ENCODE measurements at places on chromosomes 4 and X.

- no peak for DNase-seq
Observed at GRCh38 chr4:124427095-124427767, 285.3 kb downstream of the ANKRD50 start.

GRCh38 chr4:15811703-15812337 lies 33.7 kb downstream of the CD38 start:
- DNase-seq = no peak

- no peak for DNase-seq
Observed at GRCh38 chr4:161320377-161320776, 843.4 kb downstream of the FSTL5 start.

- no peak for DNase-seq
Observed at GRCh38 chrX:41388543-41388942, 54.6 kb downstream of the DDX3X start.

DNA sequence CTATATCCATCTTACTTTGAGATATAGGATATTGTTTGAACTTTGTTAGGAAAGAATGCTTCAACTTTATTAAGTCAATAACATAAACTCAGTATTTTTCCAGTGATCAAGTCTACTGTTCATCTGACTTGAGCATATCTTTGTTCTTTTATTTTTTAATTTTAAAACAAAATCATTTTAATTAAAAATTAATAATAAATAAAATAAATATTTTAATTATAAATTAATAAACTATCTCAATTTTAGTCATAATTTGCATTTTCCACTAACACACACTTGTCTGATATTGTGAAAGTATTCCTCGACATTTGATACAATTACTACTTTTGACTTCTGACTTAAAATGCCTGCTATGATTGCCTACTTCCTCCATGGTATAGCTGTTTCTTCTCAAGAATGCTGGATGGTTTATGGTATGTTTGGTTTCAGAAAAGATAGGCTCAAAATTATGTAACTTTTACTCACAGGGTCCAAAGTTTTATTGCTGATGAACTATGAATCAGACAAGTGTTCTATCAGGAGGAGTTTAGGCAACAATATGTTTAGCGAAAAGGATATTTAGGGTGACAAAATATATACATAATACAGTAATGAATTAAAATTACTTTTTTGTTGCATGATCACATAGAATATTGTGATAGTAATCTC lies 1132.3 kb upstream of the PCDH10 start:
- no peak for DNase-seq

DNA sequence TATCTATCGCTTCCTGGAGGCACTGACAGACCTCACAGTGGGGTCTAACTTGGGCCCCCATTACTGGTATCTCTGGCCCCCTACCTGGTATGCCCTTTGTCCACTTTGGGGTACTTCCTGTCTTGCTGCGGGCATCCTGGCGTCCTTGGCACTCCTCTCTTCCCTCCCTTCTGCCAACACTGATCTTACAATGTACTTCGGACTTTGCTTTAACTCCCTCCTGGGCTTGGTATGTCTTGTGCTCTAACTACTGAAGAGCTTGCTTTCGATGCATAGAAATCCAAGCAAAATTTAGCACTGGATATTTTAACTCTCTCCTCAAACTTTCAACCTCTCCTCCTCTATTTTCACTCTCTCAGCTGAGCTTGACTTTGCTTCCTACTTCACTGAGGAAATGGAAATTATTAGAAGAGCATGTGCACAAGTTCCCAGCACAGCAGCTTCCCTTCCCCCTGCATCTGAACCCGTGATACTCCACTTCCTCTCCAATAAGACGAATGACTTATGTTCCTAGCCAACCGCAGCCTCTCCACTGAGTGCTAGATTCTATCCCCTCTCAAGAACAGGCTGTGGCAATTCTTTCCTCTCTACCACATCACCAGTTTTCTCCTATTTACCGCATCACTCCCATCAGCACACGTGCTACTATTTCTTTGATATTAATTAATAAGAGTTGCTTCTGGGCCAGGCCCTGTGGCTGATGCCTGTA lies 52.9 kb downstream of the SUPT20HL2 start:
- peak; percentile 48 for DNase-seq

GRCh38 chr4:65635051-65635821 lies 35.1 kb downstream of the EPHA5 start:
- no peak for DNase-seq

DNA sequence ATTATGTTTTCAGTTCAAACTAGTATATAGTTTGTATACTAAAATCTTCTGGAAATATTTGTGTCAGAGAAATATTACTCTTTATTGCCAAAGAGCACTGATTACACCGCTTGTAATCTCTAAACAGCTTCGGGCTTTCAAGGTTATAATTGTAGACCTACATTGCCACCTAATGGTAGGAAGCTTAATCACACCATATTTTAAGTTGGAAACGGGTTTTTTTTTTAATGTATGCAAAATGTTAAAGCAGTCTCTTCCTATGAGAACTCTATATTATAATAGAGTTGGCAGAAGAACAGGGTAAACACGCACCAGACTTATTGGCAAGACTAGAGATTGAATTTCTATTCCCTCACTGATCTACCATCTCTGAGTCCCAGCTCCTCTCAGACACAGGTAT lies 19.5 kb upstream of the NFXL1 start:
- no peak for DNase-seq

GRCh38 chrX:8981723-8982122 lies 52.2 kb downstream of the FAM9B start:
- DNase-seq = peak; percentile 28

DNA sequence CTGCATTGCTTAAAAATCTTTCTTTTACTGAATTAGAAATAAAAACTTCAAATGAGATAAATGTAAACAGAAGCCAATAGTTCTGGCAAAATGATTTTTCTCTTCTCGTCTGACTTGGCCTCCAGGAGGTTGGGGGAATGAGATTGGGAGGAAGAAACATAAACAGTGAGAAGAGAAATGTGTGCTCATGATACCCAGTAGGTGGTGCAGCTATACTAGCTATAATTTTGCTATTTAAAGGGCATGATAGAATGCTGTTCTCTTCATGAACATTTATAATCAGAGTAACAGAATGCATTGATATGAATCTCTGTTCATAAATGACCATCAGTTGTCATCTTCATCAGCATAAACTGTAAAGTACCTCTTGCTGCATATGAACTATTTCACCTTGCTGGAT lies 85.5 kb downstream of the TACR3 start:
- DNase-seq = no peak

DNA sequence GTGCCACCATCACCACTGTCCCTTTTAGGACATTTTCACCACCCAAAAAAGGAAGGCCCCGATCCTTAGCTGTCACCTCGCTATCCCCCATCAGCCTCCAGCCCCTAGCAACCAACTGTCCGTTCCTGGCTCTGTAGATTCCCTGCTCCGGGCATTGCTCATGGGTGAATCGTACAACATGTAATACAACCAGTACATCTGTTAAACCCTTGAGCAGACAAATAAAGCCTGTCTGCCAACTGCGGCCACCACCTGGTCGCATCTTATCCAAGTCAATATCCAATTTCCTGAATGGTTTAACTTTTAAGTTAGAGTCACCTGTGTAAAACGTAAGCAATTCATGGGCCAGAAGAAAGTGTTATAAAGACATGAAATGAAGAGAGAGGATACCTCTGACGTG lies 251.9 kb downstream of the AFAP1 start:
- no peak for DNase-seq

- no peak for DNase-seq
Observed at GRCh38 chr4:88706574-88706973, 8.9 kb upstream of the NAP1L5 start.

DNA sequence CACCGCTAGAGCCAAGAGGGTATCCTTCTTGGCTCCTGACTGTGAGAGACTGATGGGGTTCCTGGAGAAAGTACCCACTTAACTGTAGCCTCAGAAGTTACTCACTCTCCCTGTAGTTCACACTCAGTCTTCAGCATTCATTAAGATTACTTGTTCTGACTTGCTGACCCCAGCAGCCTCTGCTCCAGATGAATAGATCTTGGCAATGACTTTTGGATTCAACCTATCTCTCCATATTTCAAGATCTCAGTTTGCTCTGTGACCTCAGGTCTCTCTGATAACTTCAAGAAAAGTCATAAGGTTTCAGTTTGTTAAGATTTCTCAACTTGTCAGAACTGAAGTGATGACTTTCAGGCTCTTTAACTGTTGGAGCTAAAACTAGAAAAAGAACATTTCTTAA lies 825.6 kb downstream of the PCDH7 start:
- no peak for DNase-seq

- no peak for DNase-seq
Observed at GRCh38 chr4:79287718-79288117, 38.1 kb downstream of the NAA11 start.

- no peak for DNase-seq
Observed at GRCh38 chr4:166386491-166387360, 513.7 kb downstream of the TLL1 start.

- DNase-seq = no peak
Observed at GRCh38 chr4:82744284-82744968, 54.2 kb downstream of the SCD5 start.

- DNase-seq = no peak
Observed at GRCh38 chrX:44946771-44947170, 73.8 kb downstream of the KDM6A start.

- DNase-seq = no peak
Observed at GRCh38 chr4:3107691-3108121, 33.2 kb downstream of the HTT start.

DNA sequence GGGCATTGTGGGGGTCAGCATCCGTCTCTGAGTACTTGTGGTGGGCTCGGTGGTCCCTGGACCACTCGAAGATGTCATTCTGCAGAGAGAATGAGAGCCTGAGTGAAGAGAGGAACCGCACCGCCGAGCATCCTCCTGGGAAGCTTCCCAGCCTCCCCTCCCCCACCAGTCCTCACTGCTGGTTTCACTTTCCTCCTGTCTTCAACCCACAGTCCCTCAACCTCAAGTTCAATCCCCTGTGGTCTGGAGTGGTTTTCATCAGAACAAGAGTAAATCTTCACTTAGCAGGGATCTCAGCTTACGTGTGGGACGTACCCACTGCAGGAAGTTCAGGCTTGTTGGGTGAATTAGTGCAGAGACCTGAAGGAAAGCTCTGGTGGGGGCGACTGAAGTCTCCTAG lies 117.8 kb downstream of the SCD5 start:
- no peak for DNase-seq

DNA sequence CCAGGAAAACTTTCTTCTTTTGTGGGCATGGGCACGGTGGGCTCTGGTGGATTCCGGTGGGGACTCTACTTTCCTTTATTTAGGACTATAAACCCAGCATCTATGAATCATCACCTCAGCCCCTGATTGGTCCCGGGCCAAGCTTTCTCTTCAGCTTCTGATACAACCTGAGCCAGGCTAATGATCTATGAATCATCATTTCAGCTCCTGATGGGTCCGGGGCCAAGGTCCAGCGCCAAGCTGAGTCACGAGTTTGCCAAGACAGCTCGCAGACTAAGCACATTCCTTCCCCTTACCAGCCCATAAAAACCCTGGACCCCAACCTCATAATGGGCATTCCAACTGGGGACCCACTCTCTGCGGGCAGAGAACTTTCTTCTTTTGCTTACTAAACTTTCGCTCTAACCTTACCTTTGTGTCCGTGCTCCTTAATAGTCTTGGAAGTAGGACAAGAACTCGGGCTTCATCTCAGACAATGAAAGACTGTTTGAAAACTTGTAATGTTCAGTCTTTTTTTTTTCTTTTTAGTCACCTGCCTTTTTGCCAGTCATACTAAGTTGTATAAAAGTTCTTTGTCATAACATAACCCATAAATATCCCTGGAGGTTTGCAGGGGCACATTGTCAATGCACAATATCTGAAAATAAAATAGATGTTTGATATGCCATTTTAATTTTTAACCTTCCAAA lies 904.9 kb upstream of the EPHA5 start:
- no peak for DNase-seq

DNA sequence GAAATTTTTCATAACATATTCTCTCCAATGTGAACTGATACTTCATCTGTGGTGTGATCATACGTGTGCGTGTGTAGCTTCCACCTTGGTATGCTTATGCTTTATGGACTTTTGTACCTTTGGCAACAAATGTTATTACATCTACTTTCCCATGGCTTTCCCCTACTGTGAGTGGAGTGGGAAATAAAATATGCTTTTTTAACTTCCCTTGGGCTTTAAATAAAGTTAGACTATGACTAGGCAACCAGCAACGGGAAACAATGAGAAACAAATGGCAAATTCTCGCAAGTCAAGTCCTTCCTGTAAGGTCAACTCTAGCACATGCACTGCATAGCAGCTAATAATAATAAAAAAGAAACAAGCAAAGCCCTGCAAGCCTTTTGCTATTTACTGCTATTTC lies 205.0 kb upstream of the PDE5A start:
- DNase-seq = no peak

GRCh38 chr4:180060159-180060889 lies 2182.9 kb upstream of the TENM3 start:
- no peak for DNase-seq

GRCh38 chrX:30657196-30658161 lies 4.3 kb downstream of the GK start:
- no peak for DNase-seq

DNA sequence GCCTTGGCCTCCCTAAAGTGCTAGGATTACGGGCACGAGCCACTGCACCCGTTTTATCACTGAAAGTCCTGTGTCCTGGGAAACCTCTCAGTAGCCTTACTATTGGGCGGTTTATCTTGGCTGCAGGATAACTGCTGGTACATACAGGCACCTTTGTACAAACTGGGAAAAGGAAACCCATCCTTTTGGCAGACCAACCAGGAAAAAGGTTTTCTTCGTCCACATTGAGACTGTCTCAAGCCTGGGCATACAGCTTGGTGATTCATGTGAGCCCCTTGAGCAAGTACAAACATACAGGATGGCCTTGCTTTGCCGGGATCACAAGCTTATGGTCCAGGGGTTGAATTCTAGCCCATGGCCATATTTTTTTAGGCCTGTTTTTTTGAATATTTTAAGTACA lies 32.8 kb downstream of the RWDD4 start:
- no peak for DNase-seq

- no peak for DNase-seq
Observed at GRCh38 chrX:38045538-38046096, 39.3 kb downstream of the SYTL5 start.

DNA sequence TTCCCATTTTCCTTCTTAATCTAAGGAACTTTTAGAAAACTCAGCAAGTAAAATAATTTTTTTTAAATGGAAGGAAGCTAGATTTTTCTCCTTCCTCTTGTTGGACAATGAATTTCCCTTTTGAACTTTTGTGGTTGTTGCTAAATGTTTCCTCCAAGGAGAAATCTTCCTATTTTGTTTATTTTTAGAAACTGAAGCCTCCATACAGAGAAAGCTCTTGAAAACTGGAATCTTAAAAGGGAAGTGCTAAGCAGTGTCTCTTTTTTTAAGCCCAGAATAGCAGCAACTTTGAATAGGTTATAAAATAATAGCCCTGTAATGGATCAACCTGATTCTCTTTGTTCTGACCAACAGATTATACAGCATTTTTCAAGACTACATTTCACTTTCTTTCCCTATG lies 15.1 kb upstream of the DCLK2 start:
- DNase-seq = no peak

- DNase-seq = no peak
Observed at GRCh38 chrX:133888984-133889383, 96.4 kb downstream of the GPC3 start.

DNA sequence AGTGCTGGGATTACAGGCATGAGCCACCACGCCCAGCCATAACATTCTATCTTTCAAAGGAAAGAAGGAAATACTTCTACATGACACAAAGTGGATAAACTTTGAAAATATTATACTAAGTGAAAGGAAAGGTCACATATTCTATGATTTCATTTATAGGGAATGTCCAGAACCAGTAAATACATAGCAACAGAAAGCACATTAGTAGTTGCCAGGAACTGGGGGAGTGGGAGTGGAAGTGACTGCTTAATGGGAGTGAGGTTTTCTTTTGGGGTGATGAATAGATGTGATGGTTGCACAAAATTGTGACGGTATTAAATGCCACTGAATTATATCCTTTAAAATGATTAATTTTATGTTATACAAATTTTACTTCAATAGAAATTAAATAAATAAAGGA lies 95.7 kb upstream of the IL15 start:
- no peak for DNase-seq

Data from activated naive CD4-positive, alpha-beta T cell treated with anti-CD3 and anti-CD28 coated beads, Interleukin-2, amount 10 ng/mL, durations not matched to agents 7 days and 5 days (primary cell).